Activated CD4-positive, alpha-beta T cell treated with anti-CD3 and anti-CD28 coated beads, Interleukin-2, amount 50 U/mL, for 48 hours (primary cell): ENCODE measurements at places on chromosomes 6 and 20.

DNA sequence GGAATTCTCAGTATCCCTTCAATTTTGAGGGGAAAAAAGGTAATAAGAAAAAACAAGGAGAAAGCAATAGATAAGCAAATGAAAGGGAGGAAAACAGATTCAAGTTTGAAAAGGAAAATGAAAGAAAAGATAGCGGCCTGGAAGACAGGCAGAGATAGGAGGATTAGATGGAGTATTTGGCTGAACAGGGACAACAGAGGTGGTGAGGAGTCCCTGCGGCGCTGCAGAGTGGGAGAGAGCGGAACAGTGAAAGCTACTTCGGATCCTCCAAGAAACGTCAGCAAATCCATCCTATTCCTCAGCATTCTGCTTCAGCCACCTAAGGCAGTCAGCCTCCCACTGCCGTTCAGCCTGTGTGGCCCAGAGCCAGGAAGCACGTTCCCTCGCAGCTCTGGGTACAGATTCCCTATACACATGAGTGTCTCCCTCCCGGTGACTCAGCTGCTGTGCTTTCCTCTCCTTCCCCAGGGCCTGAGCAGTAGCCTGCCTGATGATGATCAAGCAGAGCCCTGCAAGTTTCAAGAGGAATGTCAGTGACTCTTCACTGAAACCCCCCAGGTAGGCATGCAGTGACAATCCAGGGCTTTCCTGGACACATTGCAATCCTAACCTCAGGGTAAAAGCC lies 43.4 kb upstream of the CDYL start:
- no peak for DNase-seq

GRCh38 chr6:112203577-112204349 lies 50.6 kb downstream of the LAMA4 start:
- DNase-seq, result no peak

- no peak for DNase-seq
Measured at GRCh38 chr6:53702316-53702715, 36.8 kb upstream of the KLHL31 start.

DNA sequence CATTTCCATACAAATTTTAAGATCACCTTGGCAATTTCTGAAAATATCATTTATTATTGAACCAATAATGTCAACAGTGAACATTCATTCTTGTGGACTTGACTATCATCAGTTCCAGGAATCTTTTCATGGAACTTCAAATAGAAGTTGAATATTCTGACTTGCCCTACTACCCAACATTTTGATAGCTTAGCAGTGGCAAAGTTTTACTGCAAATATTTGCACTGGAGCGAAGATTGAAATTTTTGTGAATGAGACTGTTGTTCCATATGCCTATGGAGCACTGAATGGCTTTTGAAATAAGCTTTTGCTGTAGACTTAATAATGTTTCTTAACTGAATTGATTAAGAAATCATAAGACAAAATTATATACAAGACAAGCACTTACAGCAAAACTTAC lies 23.6 kb downstream of the BEND6 start:
- no peak for DNase-seq

GRCh38 chr20:58908221-58908620 lies 55.7 kb downstream of the GNAS start:
- no peak for DNase-seq

DNA sequence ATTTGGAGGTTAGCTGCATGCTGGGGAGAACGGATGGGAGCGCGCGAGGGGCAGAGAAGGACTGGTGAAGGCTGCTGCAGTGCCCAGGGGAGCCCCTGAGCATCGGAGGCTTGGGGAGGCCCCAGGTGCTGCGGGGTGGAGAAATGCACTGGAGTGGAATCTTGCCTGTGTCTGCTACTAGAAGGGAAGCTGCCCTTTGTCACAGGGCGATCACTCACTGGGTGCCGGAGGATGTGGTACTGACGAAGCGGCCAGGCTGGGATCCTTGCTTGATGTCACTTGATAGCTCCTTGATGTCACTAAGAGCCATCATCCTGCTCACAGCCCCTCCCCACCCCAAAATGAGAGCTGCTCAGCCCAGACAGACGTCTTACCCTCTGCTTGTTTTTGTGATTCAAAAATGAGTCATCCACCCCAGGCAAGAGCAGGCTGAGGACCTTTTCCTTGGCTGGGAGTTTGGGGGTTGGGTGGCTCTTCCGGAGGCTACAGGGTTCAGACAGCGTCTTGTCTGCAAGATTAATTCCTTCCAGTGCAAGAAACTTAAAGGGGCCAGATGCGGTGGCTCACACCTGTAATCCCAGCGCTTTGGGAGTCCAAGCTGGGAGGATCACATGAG lies 62.6 kb upstream of the PMEPA1 start:
- DNase-seq, result no peak

GRCh38 chr20:58755766-58756449 lies 63.3 kb downstream of the NPEPL1 start:
- no peak for DNase-seq

GRCh38 chr6:150302520-150303176 lies 66.2 kb upstream of the IYD start:
- no peak for DNase-seq
